Muscle of leg (tissue), 16 donors: ENCODE measurements at places on chromosomes 5 and 9. TPM values are rescaled to one million over a fixed set of nuclear protein-coding genes. Genes with fewer than 3 reads are reported as not detected.

GRCh38 chr5:154444556-154445421 is 1.0 kb upstream of the SAP30L start:
- H3K27ac ChIP-seq = peak overlapping the region; percentile 87
- H3K36me3 ChIP-seq = peaks cover 27% of the 10 kb centered on the region
- peaks cover 16% of the 10 kb centered on the region for H3K4me1 ChIP-seq
- H3K4me3 ChIP-seq = peak overlapping the region; percentile 95
- DNase-seq = peak; percentile 14

DNA sequence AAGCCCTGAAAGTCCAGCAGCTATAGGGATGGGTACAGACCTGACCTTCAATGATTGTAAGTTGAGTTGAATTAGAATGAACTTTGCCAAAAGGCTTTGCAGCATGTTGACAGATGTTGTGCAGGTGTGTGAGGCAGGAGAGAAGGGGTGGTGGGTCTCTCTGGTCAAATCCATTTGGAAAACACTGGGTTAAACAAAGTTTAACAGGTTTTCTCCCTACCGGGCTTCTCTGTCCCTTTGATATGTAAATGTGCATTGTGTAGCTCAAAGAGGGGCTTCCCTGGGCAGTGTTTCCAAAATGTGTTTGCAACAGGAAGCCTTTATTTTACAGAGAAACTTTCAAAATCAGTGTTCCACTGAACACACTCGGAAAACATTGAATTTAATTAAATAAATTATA is 72.1 kb upstream of the BRINP1 start:
- no peak overlapping the region for H3K4me3 ChIP-seq
- H3K36me3 ChIP-seq = no peaks in the 10 kb centered on the region
- no peak overlapping the region for H3K27ac ChIP-seq

- DNase-seq = no peak
- no peaks in the 10 kb centered on the region for H3K27me3 ChIP-seq
- no peak overlapping the region for H3K4me3 ChIP-seq
- H3K36me3 ChIP-seq = peaks cover 4% of the 10 kb centered on the region
- no peak overlapping the region for H3K27ac ChIP-seq
Measured at GRCh38 chr5:159171274-159171673, 38.1 kb downstream of the RNF145 start.

- DNase-seq = peak; percentile 67
- peak overlapping the region; percentile 89 for H3K27ac ChIP-seq
- peaks cover 97% of the 10 kb centered on the region for H3K4me1 ChIP-seq
- peak overlapping the region; percentile 42 for H3K4me3 ChIP-seq
- peaks cover 37% of the 10 kb centered on the region for H3K36me3 ChIP-seq
Measured at GRCh38 chr5:139668064-139668880, 20.1 kb downstream of the CXXC5 start.

The FOXI1 gene
- not detected for total RNA-seq
